HS-27A (cell line): ENCODE measurements at places on chromosomes 7 and 10.

- no peak for DNase-seq
These were observed 133.8 kb upstream of the YAE1 start for GRCh38 chr7:39432368-39432767.

DNA sequence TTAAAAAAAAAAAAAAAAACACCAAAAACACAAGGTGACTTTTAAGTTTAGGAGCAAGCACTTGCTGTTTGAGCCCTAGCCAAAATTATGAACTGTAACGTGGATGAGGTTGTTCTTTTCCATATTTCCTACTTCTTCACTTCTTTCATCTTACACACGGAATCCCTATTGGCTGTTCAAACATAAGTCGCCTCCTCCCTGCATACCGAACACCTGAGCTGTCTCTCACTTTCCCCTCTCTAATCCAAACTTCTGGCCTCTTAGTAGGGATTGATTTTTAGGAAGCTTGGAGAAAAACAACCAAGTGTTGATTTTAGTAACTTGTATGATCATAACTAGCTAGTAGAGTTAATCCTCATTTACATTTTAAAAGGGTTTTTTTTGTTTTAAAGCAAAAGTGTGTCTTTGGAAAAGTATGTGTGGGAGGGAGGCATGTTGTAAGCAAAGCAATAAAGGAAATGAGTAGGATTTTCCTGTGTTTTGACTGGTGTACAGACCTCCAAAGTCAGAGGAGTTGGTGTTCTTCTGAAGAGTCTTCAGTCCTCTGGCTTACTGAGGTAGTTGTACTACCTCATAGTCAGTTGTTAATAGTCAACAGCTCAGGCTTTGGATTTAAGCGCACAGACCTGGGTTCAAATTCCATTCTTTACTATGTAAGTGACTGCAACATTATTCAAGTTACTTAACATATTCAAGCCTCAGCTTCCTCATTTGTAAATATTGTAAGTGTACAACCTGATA, 39.3 kb downstream of the RABGEF1 start:
- no peak for DNase-seq

DNA sequence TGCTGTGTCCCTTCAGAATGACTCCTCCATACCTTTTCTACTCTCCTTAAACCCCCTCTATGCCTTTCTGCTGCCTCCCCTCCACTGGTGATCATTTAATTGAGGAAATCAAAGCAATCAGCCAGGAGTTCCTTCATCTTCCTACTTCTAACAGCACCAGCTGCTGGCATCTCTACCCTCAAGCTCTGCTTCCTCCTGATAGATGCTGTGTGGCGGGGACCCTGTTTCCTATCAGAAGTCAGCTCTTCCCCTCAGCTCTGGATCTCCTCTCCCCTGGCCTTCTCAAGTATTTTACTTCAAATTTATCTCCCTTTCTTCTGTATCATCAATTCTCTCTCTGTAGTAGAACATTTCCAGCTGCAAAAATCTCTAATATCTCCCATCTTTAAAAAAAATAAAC, 183.7 kb downstream of the ELMO1 start:
- DNase-seq: no peak

GRCh38 chr7:87000344-87000743, 59.1 kb downstream of the ELAPOR2 start:
- no peak for DNase-seq

DNA sequence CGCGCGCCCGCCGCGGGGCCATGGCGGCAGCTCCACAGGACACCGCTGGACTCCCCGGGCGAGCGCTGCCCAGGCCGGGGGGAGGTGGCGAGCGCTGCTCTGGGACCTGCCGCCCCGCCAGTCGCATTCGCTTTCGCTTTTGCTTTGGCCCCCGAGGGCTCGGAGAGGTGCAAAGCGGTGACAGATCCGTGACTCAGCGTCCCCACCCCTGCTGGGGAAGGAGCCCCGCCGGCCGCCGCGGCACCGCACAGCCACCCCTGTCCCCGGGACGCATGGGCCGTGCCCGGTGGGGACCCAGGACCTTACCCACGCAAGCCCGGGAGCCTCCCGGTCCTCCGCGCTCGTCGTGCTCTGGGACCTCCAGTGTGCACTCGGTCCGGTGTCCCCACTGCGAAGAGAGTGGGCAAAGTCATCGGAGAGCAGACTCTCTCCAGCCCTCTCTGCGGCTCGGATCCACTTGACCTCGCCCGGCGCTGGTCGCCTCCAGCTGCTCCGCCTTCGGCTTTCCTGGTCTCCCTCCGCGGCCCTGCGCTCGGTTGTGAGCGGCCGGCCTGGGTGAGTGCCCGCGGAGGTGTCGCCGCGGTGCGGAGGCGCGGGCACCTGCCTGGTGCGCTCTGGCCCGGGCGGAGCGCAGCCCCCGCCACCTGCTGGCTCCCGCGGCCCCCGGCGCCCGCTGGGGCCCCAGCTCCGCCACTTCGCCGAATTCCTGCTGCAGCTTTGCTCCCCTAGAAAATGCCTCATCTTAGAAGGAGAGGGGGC, at the start of gene IL15RA:
IL15RA (minus strand) TSS at position 73 of the 759 bp plus-strand sequence; CDS start at position 22, 51 bp downstream.
- DNase-seq: no peak

DNA sequence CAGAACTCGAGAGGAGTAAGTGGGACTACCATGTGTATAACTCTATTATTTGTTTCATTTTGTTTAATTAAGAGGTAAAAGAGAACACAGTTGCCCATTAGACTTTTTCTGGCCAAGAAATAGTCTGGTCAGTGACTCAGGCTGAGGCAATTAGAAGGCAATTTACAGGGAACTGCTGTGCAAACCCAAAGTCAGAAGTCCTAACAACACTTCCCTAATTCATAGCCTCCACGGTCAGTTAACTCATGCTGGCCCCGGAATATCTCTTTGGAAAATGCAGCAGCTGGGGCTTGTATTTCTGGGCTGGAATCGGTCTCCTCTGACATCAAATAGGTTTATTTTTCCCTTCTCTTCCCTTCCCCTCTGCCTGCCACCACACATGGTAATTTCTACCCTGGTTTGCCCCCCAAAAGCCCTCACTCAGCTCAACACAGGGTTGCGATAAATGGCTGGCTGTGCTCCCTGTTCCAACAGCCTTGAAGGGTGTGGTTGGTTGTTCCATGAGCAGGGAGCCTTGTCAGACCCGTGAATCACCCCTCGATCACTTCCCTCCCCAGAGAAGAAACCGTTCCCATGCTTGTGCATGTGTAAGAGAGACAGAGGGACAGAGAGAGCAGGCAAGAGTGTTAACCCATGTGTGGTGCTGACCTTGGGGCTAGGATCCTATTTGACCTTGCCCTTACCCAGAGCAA, 5.3 kb downstream of the SH3PXD2A start:
- no peak for DNase-seq

- no peak for DNase-seq
These were observed 1.7 kb downstream of the SORBS1 start for GRCh38 chr10:95559471-95559870.

DNA sequence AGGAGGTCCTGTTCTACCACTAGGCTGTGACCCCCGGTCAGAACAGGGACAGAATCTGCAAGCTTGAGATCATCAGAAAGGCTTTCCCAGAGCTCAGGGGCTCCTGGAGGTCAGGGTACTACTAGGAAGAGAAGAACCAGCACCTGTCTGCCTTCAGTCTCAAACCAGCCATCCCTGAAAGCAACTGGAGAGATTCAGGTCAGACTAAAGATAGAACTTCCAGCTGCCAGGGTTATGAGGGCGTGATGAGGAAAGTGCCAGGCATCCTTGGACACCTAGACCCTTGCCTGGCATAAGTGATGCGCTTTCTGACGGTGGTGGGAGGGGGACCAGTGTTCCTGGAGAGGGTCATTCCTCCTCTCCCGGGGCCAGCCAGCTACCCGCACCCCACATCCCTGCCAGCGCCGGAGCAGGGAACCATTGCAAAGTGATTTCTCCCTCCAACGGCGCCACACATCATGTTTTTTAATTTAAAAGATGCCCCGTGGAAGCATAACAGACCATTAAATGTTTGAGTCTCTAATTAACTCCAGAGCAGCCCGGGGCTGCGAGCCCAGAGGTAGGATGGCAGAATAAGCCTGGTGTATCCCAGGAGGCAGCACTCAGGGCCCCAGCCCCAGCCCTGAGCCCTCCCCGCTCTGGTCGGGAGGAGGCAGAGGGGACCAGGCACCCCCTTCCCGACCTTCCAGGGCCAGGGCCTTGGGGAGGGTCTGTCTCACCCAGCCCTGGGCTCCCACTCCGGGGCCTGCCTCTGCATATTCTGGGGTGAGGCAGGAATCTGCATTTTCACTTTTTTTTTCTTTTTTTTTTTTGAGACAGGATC, 64.0 kb downstream of the ELFN1 start:
- DNase-seq: no peak

DNA sequence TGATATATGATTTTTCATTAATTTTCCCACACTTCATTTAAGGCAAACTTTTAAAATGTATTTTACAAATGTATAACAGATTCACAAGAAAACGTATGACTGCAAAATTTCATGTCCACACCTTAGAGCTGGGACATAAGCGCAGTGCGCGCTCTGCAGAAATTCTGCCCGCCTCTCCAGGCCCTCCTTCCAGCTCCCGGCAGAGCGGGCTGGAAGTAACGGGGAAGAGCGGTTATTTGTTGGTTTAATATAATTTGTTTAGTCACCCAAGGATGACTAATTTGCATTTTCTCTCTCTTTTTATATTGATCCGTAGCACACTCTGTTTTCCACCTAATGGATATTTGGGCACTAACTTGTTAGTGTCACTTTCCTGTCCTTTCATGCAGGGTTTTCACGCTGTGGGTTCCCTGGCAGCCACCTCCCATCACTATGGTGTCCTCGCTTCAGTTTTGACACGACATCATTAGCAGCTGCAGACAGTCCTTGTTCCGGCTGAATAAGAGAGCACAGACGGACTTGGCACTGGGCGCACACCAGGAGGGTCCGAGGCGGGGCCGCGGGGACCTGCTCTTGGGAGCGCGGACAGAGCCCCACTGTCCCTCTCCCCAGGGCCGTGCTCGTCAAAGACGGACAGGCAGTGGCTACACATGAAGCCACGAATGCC, 129.2 kb upstream of the SEC61G start:
- DNase-seq: no peak

DNA sequence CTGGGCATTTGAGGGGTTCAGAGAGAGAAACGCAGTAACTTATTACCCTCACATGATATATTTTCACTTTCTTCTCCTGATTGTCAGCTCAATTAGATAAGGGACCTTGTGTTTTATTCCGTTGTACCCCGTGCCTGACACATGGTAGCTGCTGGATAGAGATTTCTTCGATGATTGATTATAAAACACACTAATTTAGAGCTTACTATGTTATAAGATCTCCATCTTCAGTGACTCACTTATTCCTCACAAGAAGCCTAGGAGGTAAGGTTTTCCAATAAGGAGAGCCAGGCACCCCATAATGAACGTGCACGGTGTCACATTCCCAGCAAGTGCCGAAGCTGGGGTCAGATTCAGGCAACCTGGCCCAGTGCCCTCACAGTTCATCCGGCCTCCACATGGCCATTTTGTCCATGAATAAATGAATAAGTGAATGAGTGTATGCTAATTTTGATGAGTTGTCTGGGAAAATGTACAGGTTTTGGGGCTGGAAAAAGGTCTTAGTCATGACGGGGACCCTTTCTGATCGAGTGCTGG, 138.1 kb upstream of the CDCA7L start:
- no peak for DNase-seq

DNA sequence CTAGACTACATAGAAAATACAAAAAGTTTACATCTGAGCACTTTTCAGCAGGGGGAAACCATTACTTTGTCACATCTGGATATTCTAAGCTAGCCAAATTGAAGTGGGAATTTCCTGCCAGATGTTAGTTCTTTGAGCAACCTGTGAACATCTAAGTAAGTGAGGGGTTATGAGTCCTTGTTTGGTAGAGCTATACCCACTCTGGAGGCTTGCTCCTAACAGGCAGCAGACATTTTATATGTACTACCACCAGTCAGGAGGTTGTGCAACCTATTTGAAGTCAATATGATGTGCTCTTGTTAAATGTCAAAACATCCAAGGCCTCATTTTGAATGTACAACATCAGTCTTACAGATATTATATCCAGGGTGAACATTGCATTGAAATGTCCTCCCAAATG, 143.3 kb upstream of the KAT6B start:
- DNase-seq: no peak

- peak; percentile 86 for DNase-seq
These were observed 26.4 kb upstream of the SRGN start for GRCh38 chr10:69061305-69062161.

DNA sequence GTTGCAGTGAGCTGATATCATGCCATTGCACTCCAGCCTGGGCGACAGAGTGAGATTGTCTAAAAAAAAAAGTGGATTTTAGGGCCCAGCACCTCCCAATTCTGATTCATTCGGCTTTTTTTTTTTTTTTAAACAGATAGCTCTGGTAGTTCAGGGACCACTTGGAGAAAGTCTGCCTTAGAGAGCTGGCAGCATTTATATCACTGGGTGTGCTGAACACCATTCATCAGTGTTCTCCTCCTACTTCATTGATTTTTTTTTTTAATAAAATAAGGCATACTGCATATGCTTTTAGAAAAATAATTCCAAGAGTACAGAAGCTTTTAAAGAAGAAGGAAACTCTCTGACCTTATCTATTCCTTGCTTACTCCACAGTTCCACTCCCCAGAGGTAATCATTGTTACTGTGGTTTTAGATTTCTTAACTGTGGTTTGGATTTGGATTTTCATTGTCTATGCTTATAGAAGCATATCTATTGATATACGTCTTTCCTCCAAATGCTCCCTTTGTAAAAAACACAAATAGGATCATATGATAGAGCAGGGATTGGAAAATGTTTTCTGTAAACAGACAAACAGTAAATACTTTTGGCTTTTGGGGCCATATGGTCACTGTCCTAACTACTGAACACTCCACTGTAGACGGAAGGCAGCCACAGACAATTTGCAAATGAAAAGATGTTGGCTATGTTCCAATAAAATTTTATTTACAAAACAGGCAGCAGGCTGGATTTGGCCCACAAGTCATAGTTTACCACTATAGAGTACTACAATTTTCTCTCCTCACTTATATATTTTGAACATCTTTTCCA, 21.1 kb upstream of the SAR1A start:
- no peak for DNase-seq

DNA sequence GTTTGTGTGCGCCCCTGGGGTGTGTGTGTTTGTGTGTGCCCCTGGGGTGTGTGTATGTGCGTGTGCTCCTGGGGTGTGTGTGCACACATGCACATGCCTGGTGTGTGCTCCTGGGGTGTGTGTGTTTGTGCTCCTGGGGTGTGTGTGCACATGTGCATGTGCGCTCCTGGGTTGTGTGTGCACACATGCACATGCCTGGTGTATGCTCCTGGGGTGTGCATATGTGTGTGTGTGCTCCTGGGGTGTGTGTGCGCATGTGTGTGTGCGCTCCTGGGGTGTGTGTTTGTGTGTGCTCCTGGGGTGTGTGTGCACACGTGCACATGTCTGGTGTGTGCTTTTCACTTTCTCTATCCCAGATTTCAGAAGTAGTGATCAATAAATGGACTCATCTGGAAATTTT, 321.0 kb downstream of the WDR37 start:
- no peak for DNase-seq

- no peak for DNase-seq
These were observed 22.5 kb downstream of the CTBP2 start for GRCh38 chr10:125137601-125138438.

DNA sequence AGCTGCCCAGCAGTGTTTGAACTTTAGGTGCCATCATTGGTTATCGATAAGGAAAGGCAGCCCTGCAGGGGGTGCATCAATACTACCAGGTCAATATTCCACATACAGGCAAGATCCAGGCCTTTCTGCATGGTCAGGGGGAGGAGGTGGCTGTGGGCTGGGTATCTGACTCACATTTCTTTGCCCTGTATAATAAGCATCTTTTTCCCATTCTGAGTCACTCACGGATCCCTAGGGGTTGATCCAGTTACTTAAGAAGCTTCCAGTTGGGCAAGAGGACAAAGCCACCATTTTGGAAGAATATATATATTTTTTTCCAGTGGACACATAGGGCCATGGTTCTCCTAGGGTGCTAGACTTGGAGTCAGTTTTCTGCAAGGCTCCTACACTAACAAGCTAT, 114.2 kb upstream of the HABP2 start:
- DNase-seq: no peak
